Activated CD4-positive, alpha-beta T cell treated with anti-CD3 and anti-CD28 coated beads, Interleukin-2, amount 50 U/mL, for 24 hours (primary cell): ENCODE measurements at places on chromosomes 1 and 21.

- DNase-seq: no peak
Observed at GRCh38 chr1:160066829-160067745, 2.9 kb downstream of the KCNJ10 start.

DNA sequence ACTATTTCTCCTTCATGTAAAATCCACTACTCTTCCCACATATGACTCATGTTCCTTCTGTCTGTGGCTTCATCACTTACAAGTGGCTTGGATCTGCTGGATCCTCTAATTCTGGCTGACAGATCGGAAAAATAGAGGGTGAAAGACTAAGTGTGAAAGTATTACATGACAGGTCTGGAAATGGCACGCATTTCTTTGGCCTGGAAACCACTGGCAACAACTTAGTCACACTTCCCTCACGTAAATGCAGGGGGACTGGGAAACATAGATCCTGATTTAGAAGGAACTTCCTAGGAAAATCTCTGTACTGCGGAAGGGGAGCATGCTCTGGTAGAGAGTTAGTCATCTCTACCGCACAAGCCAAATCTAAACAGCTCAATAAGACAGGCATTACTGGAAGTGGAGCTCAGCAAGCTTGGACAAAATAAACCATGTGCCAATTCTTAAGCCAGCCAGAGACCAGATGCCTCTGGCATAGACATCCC is 305.4 kb upstream of the PTBP2 start:
- DNase-seq: no peak

DNA sequence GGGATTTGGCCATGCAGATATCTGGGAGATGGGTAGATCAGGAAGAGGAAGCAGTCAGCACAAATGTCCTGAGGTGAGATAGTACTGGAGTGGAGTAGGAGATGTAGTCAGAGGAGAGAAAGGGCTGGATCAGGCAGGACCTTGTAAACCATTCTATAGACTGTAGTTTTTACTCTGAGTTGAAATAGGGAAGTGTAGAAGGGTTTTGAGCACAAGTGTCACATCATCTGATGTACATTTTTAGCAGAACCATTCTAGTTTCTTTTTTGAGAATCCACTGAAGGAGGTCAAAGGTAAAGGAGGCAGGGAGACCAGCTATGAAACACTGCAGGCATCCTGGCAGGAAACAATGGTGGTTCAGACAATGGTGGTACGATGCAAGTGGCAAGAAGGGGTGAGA is 194.6 kb upstream of the RRP15 start:
- no peak for DNase-seq

DNA sequence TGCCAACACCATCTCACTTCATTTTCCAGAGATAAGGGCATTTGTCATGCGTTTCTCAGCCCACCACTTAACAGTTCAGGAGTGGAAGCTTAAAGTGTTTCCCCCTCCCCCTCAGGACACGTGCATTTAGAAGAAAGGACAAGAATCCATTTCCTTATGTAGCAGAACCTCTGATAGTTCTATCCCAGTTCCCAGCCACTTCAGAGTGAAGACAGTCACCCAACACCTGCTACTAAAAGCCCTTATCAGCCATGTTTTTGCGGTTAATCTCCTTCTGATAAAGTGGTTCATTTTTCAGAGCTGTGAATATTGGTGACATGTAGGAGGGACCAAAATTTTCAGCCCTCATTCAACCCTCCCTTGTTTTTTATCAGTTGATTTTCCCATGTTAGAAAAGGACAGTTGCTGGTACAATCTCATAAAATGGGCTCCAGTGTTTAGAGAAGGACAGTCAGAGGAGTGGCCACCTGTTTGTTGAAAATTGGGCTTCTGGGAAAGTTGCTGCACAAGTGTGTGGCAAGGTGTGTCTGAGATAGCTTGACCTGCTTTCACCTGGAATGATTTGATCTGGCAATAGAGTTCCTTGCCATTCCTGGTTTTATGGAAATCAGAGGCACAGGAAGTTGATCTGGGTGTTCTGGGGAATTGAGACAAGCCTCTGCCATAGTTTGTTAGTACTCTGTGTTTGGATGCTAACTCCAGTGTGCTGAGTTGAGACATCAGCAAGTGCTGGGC is 114.0 kb downstream of the PPP1R12B start:
- DNase-seq: no peak

DNA sequence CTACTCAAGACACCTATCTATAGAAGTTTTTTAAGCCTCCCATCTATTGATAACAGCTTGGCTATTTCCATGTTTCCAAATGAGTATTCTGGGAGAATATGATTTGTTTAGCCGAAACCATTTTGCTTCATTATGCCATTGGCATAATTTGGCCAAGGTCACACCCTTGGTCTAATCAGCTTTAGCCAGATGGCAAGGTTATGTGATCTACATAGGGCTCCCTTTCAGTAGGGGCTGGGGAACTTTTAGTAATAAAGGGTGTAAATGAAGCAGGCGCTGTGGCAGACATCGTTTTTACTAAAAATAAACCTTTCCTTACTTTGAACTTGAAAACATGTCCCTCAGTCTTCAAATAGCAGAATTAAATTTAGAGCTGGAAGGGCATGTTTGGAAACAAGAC is 3.0 kb upstream of the PDC start:
- DNase-seq: no peak

DNA sequence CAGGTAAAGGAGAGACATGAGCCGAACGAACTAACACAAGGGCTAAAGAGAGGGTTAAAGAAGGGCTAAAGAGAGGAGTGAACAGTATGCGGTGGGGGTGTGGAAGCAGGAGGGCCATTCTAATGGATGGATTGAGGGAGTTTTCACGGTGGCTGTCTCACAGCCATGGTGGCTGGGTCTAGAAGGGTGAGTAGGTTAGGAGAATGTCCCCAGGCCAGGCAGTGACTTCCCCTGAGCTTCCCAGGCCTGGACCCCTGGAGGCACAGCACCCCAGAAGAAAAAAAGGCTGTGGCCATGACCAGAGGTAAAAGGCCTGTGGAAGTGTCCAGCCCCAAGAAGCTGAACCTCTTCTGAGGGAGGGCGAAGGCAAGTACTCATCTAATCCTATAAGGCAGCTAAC is 3.6 kb downstream of the FNDC5 start:
- DNase-seq: no peak

DNA sequence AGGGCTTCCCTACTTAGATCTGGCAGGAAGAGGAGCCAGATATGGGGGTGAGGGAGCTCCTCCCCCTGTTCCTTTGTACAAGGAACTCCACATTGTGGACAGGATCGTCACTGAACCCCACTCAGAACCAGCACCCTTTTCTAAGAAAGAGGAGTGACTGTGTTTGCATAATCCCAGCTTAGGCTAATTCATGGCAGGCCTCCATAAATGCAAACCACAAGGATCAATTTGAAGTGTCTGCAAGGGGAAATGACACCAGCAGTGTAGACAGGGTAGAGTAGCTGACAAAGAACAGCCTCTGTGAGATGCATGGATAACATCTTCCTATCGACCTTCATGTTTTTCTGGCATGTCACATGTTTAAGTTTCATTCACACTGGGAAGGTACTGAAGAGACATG is 11.7 kb downstream of the MX1 start:
- DNase-seq: no peak

- DNase-seq: no peak
Observed at GRCh38 chr1:159867664-159868026, 5.2 kb upstream of the VSIG8 start.

DNA sequence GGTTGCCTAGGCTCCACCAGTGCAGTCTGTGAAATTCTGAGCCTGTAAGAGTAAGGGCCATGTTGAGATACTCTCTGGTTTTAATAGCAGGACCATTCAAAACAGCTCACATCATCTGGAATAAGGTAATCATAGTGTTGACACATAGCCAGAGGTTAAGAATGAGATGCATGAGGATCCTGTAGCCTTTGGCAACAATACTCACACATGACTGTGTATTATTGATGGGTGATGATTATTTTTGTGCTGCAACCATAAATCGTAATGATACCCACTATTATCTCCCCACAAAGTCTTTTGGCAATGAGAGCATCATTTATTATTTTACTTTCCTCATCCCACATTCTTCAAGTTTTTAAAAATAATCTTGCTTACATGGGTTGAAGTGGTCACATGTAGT is 35.5 kb downstream of the KCNK2 start:
- DNase-seq: no peak

DNA sequence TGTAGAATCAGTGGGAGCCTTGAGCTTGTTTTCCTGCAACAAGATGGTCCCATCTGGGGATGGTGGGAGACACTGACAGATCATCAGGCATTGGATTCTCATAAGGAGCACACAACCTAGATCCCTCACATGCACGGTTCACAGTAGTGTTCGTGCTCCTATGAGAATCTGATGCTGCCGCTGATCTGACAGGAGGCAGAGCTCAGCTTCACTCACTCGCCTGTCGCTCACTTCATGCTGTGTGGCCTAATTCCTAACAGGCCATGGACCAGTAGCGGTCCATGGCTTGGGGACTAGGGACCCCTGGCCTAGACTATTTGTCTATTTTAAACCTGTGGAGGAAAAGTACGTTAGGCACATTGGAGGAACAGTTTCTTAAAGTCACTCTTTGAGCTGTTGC is 140.0 kb downstream of the EDEM3 start:
- DNase-seq: no peak

DNA sequence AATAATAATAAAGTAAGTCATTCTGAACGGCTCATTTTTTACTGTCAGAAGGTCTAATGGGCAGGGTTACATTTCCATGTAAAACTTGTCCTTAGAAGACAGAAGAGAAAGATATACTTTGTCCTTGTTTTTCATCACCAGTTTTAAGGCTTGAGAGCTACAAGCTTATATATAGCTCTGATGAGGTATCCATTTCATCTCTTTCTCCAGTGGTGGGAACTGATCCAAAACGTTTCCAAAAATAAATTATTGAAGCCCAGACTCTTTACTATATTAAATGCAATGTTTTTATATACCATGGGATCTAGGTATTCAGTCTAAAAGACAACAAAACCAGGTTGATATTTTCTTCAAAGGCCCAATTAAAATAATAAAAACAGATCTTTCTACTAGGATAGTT is 8.7 kb downstream of the B3GALNT2 start:
- DNase-seq: no peak

- no peak for DNase-seq
Observed at GRCh38 chr21:37253991-37254390, 13.1 kb downstream of the VPS26C start.

DNA sequence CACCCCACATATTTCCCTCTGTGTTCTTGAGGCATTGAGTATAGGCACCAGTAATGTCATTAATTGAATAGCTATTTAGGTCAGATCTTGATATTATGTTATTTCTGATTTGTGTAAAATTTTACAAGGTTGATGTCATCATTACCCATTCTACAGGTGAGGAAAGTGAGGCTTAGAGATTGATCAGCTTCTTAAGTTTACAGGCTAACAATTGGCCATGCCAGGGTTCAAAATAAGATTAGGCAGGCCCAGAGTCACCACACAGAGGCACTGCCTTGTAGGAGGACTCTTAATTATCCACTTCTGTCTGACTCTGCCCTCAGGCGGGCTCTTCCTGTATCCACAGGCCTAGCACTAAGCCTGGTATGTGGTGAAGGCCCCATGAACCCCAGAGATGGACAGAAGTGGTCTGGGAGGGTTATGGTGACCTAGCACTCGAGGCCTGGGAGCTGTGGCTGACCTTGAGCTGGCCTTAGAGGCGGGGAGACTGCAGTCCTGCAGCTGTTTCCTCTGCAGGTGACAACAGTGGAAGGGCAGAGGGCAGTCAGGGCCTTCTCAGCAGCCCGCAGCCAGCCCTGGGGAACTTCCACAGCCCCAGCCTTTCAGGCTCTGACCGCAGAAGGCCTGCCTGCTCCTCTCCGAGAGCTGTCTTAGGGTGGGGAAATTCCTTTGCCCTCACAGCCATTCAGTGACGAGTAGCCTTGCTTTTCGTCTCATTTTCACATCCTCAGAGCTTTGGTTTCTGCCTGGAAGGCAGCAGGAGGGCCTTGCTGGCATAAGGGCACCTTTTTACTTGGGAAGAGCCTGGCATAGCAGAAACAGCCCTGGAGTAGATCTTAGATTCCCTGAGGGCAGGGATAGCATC is 12.2 kb downstream of the ZDHHC18 start:
- peak; percentile 22 for DNase-seq

GRCh38 chr1:112465122-112465521 is 43.6 kb upstream of the WNT2B start:
- no peak for DNase-seq

- DNase-seq: no peak
Observed at GRCh38 chr1:163399976-163400601, 78.3 kb downstream of the NUF2 start.

DNA sequence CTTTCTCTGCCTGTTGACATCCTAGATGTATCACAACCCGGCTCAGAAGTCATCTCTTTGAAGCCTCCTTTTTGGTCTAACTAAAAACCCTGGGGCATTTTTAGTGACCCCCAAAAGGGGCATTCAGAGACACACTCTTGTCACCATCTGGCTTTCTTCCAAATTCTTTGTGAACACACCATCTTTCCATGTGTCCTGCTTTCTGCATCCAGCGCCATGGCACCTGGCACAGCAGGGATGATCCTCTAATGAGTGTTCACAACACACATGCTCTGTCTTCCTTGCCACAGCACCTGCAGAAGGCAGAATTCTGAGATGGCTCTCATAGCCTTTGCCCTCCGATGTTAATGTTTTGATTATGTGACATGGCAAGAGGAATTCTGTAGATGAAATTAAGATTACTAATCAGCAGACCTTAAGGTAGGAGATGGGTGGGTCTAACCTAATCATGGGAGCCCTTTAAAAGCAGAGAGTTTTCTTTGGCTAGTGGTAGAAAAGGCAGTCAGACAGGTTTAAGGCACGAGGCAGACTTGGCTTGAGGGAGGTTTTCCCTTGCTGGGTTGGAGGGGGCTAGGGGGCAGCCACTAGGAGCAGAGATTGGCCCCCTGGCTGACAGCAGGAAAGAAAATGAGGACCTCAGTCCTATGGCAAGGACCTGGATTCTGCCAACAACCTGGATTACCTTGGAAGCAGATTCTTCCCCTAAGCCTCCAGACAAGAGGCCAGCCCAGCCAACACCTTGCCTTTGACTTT is 4.9 kb upstream of the TMEM61 start:
- no peak for DNase-seq

GRCh38 chr1:7704214-7705047 is 66.7 kb upstream of the VAMP3 start:
- peak; percentile 86 for DNase-seq

DNA sequence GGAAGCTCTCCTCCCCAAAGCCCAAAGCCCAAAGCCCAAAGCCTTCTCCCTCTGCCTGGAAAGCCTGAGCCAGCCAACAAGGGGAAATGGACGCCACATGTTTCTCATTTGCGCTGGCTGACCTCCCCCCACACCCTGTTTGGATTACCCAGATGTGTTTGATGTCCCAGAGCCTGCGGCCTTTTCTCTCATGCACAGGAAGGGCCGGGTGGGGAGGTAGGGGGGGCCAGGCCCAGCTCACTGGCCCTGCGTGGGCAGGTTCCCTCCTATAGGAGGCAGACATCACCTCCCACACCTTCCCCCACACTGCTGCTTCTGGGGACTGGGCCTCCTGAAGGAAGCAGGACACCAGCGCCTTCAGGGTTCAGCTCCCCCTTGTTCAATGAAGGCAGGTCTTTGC is 116.3 kb downstream of the NAV1 start:
- DNase-seq: no peak

GRCh38 chr1:234488054-234489006 is 9.4 kb upstream of the TARBP1 start:
- no peak for DNase-seq

- no peak for DNase-seq
Observed at GRCh38 chr21:45469273-45470086, 64.5 kb downstream of the COL18A1 start.
